ENCODE measurements at places on chromosomes 3 and 15. TPM values are rescaled to one million over a fixed set of nuclear protein-coding genes. Genes with fewer than 3 reads are reported as not detected.

- no peak for DNase-seq
Measured at GRCh38 chr3:15645740-15646501, 44.4 kb downstream of the BTD start.

DNA sequence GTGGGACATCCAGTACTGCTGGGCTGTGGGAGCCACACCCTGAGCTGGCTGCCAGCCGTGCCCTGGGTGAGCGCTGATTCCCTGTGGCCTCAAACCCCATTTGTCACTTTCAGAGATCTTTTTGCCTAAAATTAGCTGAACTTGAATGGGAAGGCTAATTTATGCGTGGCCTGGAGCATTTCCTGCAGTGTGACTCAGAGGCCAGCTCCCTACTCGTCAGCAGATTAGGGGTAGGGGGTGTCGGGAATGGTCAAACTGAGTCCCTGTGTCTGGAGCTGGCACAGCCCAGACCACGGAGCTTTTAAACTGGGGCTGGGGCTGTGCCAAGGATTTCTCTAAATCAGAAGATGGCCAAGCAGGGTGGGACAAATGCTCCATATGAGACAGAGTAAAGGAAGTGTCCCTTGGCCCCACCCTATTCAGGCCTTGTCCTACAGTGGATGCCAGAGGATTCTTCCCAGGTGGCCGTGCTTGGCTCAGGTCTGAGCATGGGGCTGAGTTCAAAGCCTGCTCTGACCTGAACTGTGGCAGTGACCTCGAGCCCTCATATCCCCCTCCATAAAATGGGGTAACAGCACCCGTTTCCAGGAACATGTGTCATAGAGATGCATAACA is 59.7 kb downstream of the ATP2B2 start:
- no peak for DNase-seq

DNA sequence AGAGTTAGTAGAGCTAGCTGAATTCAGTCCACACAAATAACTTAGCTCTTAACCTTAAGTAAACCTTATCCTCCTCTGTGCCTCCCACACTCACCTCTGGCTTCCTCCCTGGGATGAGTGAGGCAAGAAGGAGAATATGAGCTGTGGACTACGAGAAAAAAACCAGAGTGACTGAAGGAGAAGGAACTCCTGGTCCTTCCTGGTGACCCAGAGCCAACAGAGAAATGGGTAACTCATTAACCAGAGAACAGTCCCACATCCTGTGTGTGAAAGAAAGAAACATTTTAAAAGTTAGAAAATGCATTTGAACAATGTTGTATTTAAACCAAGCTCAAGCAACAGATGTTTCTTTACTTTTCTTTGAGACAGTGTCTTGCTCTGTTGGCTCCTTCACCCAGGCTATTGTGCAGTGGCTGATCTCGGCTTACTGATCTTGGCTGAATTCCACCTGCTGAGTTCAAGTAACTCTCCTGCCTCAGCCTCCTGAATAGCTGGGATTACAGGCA is 27.5 kb upstream of the FAM81A start:
- no peak for DNase-seq

DNA sequence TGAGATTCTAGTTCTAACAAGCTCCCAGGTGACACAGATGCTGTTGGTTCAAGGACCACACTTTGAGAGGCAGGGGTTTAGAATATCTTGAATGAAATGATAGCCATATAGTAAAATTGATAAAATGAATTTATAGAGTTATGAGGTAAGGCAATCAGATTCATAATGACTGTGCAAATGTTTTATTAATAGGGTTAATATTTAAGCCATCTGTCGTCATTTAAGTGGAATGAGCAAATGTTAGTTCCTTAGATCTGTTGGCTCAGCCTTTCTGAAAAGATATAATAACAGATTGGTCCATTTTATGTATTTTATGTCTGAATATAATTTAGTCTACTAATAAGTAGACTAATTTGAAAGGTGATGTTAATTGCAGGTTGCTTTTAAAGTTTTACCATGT is 12.9 kb downstream of the REC114 start:
- no peak for DNase-seq

DNA sequence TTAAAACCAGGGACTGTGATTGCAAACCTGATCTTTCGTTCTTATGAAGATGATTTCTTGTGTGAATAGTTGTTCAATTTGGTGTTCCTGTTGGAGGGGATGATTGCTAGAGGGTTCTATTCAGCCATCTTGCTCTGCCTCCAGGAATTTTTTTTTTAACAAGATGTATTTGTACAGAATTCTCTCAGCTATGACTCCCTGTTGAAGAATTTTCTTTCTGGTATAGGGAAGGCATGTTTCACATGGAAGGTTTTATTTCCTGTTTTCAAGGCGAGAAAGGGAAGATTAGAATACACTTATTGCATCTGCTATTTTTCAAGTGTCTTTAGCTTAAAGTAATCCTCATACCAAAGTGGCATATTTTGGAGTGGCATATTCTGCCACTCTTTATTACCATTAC is 5.6 kb upstream of the LRRC34 start:
- DNase-seq, result no peak

- no peak for DNase-seq
Measured at GRCh38 chr3:192636517-192637444, 90.6 kb downstream of the FGF12 start.

- no peak for DNase-seq
Measured at GRCh38 chr15:68347392-68347791, 69.8 kb downstream of the FEM1B start.

DNA sequence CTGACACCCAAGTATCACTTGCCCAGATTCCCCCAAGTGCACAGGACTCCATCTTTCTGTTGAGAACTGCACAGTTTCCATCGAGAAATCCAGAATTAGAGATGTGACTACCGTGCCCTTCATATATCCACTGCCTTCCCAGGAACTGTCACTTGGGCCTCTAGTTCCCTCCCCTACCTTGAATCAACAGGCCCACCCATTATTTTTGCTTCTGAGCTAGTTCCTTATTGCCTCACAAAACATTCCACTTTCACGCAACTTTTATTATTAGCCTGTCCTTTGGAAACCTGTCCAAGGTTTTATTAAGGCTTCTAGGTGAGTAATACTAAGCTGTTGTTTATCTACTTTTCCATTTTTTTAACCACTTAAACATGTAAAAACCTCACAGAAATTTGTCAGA is 17.1 kb upstream of the SLC30A4 start:
- no peak for DNase-seq

Gene ETFA
- 62.3 TPM for total RNA-seq

Gene LRRIQ4
- total RNA-seq, result not detected
